ENCODE measurements at places on chromosomes 5 and 9.

DNA sequence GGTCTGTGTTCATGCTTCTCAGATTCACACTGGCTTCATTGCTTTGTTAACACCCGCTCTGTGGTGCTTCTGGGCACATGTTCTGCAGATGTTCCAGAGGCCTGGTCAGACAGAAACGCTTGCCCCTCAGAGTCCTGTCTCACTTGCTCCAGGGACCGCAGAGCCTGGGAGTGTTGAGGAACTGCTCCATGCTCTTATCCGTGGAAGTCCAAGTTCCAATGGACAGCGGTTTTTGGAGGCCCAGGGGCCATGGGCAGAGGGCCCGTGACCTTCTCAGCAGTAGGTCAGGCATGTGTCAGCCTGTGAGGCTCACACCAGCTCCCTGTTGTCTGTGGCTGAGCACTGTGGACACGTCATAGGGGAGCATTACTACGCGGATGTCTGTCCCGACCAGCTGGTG is 364.7 kb upstream of the IRX1 start:
- DNase-seq: no peak

DNA sequence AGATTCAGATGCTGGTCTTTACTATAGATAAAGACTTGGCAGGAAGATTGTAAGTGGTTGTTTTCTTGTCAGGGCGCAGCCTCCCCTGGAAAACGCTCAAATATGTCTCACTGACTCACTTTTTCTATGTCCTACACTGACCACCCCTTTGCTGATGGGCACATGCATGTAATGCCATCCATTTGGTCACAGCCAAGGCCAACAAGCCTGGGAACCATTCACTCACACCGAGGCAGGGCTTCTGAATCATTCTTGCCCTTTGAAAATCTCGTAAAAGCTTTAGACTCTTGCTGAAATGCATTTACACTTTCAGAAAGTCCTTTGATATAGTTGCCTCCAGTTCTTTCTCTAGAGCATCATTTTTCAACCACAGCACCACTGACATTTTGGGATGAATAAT is 249.4 kb downstream of the ACTL7B start:
- no peak for DNase-seq

DNA sequence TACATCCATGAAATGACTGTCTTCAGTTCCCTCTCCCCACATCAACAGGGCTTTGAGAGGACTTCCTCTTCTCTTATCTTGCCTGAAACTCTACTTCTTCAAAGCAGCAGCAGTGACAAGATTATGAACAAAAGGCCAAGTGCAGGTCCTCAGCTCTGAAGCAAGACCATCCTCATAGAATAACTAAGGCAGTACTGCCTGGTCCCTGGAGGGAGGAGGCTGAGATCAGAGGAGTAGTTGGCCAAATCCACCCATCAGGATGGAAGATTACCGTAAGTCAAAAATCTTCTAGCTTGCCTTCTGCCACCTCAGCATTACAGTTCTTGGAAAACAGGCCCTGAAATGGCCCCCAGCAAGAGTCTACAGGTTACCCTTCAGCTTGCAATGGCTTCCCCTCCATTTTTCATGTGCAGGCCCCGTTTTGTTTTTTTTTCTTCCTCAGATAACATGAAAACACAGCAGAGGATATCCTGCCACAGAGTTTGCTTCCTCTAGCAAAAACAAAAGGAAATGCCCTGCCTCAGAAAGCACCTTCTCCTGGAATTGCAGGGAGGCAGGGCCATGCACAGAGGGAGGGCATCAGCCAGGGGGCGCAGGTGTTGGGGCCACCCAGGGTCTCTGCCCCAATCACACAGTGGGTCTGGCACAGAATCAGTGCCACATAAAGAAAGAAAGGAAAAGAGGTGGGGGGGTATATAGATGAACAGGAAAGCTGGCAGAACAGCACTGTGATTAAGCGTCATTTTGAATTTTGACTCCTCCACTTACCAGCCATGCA is 40.0 kb downstream of the KLHL3 start:
- peak; percentile 31 for DNase-seq

GRCh38 chr9:131976157-131977108 is 103.2 kb downstream of the MED27 start:
- no peak for DNase-seq

- no peak for DNase-seq
Observed at GRCh38 chr9:32247168-32247567, 137.3 kb upstream of the ACO1 start.

GRCh38 chr9:122144836-122145591 is 14.6 kb downstream of the NDUFA8 start:
- no peak for DNase-seq

- DNase-seq: no peak
Observed at GRCh38 chr9:120202856-120203654, 376.9 kb downstream of the CDK5RAP2 start.

DNA sequence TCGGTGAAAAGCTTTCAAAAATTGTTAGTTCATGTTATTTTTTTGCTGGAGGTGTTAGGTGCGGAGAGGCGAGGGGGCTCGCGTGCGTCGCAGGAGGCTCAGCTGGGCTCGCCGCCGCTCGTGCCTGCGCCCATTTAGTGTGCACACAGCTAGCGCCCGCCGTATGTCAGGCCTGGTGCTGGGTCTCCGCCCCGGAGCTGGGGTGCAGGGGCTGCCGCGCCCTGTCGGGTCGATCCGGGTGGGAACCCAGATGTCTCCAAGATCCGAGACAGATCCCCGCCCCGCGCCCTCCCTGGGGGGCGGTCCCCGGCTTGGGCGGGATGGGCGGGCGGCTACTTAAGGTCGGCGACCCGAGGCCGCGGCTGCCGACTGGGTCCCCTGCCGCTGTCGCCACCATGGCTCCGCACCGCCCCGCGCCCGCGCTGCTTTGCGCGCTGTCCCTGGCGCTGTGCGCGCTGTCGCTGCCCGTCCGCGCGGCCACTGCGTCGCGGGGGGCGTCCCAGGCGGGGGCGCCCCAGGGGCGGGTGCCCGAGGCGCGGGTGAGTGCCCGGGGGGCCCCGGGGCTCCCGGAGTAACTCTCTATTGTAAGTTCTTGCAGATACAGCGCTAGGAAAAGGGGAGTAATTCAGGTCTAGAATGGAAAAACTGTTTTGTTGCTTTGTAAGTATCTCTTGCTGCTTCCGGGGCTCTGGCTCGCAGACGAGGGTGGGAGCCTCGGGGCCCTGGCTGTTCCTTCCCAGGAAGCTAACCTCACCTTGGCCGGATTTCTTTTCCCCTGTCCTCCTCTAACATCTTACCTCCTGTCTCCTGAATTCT is 31.7 kb downstream of the GSN start:
- DNase-seq: no peak

- no peak for DNase-seq
Observed at GRCh38 chr9:107693625-107694326, 204.2 kb upstream of the KLF4 start.

DNA sequence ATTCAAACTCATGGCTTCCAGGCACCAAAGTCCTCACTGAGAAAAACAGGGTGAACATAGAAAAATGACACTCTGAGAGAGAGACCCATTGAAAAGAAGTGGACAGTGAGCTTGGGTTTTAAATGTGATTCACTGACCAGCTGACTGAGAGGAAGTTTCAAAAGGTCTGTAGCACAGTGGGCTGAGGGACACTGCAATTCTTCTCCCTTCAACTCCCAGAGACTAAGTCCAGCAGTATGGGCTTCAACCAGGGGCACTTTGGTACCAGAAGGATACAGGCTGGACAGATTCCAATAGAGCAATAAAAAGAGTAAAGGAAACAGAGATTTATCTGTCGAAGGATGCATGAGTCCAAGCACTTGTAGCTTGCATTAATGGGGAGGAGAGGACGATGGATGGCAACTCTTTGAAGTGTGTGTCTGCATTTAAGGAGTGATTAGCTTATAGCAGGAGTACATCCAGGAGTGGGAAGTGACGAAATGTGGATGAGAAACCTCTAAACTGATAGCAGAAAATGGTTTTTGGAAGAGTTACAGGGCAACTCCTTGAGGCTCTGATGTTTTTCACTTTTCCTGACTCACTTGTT is 117.0 kb upstream of the ANKRD55 start:
- DNase-seq: no peak

DNA sequence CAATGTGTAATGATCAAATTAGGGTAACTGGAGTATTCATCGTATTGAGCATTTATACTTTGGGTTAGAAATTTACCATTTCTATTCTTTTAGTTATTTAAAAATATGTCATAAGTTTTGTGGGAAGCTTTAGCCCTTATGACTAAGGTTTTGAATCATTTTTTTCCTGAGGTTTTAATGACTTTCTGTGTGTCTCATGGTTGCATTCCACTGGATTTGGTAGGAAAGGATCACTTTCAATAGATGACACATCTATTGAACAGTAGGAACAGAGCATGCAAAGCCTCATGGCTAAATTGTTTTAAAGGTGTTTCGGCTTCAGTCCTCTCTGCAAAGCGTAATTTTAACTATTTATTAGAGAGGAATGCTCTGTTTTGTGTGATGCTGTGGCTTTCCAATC is 512.4 kb upstream of the CHD1 start:
- no peak for DNase-seq

GRCh38 chr9:124348831-124349230 is 66.4 kb downstream of the PSMB7 start:
- DNase-seq: no peak

- DNase-seq: no peak
Observed at GRCh38 chr9:101508211-101508610, 25.4 kb upstream of the RNF20 start.

DNA sequence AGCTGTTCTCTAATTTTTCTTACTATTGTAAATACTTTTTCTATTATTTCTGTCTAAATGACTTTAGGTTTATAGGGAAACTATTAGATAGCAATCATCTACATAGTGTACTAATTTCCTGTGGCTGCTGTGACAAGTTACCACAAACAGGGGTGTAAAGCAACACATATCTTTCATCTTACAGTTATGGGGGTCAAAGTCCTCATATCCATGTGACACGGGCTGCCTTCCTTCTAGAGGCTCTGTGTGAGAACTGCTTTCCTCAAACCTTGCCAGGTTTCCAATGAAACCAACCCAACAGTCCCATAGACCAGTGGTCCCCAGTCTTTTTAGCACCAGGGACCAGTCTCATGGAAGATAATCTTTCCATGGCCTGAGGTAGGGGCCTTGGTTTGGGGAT is 189.1 kb downstream of the ROR2 start:
- DNase-seq: no peak

- DNase-seq: no peak
Observed at GRCh38 chr5:137206030-137206715, 293.0 kb downstream of the SPOCK1 start.

DNA sequence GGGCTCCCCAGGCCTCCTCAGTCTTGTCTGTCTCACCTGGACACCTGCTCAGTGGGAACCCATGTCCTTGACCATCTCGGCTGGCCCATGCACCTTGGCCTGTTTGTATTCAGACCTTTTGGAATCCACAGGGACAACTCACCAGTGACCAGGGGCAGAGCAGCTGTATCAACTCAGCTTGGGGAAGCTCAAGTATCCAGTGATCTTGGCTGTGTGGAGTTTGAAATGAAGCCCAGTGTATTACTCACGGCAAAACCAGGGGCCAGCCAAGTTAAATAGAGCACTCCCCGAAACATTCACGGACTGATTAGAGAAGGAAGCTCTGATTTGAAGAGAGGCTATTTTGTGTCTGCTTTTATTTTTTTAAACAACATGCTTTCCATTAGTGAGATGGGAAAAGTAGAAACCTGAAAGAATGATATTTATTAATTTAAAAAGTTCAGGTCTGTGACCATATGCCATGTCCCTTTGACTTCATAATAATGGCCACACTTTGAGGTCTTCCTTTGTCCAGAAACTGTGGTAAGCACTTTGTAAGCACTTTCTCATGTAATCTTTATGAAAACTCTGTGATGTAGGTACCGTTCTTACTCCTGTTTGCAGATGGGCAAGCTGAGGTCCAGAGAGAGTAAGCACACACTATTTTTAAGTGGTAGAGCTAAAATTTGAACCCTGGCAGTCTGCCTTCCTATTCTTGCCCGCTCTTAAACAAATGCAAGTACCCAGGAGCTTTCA is 656.5 kb downstream of the BNC2 start:
- no peak for DNase-seq

DNA sequence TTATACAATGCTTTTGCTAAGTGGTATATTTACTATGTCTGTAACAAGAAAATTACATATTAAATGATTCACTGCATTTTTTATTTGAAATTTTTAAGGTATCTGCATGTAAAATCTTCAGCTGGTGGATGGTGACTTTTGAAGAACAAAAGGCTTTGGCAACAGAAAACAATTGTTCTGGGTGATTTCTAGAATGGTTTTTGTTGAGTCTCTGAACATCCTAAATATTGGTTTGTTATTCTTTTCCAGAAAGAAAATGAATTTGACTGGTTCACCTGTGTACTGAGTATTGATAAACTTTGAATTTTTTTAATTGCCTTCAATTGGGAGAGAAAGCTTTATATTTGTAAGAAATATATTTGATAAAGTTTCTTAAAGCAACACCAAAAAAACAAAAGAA is 35.2 kb downstream of the ERAP1 start:
- no peak for DNase-seq

DNA sequence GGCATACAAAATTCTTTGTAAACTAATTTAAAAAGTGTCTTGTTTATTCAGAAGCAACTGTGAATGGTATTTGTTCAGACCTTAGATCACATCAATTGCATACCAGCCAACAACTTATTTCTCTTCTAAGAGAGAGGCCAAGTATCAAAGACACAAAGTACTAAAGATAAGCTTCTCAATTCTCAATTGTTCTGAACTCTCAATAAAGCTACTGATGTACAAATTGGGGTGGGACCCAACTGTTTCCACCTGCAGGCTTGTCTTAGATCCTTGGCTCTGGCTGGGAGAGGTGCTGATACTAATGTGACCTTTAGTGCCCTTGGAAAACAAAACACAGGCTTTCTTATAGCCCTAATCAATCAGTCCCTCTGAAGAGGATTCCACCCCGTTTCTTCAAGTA is 22.1 kb downstream of the XRCC4 start:
- no peak for DNase-seq

GRCh38 chr5:159759791-159760290 is 156.4 kb upstream of the ADRA1B start:
- DNase-seq: no peak

- no peak for DNase-seq
Observed at GRCh38 chr9:88590558-88591146, 55.7 kb downstream of the NXNL2 start.

DNA sequence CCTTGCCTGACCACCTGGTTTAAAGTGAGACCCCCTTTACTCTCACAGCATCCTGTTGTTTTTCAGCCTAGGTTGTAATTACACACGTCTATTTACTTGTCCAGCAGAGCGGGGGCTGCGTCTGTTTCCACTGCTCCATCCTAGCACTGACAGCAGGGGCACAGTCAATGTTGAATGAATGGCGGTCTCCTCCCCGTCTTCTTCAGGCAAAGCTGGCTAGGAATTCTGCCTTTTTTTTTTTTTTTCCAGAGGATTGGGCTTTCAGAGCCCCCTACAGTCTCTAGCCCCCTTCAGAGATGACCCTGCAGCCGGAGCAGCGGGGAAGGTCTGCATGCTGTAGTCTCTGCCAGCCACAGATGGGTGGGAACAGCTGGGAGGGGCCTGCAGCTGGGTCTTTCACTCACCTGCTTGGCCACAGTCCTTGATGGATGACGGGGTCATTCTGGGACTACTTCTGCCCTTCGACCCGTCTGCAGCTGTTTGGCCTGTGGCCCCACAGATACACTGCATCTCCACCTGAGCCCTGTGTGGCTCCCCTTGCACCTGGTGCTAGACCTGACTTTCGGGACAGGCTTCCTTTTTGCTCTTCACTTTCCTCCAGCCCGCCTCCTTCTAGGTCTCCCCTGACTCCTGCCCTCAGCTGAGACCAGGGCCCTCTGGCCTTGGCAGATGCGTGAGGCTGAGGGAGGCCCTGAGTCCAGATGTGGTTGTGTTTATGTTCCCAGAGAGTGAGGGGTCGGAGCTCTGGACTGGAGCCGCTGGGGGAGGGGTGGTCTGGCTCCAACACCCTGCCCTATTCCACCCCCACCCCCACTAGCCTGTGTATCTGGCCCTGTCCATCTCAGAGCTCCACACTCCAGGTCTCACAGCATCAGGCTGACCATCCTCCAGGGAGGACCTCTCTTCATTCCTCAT is 8.0 kb downstream of the PITX1 start:
- DNase-seq: no peak
